Stimulated activated naive CD4-positive, alpha-beta T cell (primary cell): ENCODE measurements at places on chromosomes 11 and 22.

DNA sequence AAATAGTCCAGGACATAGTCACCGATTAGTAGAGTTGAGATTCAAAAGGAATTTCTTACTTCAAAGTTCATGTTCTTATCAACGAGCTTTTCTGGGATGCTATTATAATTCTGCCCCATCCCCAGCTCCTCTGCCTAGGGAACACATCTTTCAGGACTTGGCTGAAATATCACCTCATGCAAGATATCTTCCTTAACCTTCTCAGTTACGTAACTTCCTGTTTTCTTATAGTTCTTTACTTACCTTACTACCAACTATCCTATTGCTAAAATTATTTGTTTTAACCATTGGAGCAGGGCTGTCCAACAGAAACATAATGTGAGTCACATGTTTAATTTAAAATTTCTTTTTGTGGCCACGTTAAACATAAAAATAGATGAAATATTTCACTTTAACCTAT lies 2.3 kb downstream of the NARS2 start:
- DNase-seq = no peak

DNA sequence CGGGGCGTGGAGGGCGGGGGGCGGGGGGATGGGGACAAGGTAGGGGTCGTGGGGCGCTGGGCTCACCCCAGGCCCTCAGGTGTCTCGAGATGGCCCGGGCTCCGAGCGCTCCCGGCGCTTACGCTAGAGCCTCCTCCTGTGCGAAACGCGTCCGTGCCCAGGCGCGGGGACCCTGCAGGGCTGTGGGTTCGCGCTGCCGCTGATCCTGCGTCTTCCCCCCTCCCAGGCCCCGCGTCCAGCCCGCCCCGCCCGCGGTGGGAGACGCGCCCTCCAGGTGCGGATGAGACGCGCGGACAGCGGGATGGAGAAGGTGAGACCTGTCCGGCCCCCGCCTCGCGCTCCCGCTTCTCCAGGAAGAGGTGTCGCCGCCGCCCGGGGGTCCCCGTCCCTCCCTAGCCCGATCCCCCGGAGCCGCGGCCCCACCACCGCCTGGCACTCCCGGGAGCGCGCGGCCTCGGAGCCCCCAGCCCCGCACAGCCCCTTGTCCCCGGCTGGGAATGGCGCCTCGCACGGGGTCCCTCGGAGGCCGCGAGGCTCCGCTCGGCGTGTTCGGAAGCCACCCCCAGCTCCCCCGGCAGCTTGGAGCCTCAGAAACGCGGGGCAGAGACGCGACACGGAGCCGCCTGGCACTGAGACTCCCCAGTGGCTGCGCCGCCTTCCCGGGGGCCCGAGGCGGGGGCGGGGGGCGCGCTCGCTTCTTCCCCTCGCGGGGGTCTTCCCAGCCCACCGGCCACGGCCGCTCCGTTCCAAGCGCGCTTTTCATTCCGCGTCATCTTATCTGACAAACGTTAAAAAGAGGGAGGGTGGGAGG lies 27.6 kb upstream of the TOLLIP start:
- peak; percentile 59 for DNase-seq

- DNase-seq = no peak
Measured at GRCh38 chr22:28841111-28841510, 40.7 kb upstream of the XBP1 start.

GRCh38 chr11:84675396-84676025 lies 951.6 kb downstream of the DLG2 start:
- DNase-seq = no peak

GRCh38 chr11:118079491-118079890 lies 2.6 kb downstream of the TMPRSS4 start:
- DNase-seq = no peak

DNA sequence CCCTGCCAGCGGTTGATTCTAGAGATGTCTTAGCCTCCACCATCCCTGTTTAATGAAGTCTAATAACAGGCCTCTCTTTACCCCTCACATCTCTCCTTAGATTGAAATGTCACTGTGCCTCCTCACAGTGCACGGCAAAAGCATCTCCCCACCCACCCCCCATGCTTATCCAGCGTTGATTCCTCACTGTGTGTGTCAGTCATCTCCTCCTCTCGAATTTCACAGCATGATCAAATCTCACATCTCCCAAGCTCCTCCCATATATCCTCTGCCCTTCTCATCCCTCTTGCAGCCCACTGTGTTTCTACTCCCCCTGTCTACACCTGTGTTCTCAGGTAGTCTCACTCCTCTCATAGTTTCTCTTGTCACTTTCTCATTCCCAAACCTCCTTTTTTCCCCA lies 84.6 kb downstream of the DBX1 start:
- no peak for DNase-seq

- no peak for DNase-seq
Measured at GRCh38 chr22:38921120-38921519, 36.3 kb upstream of the APOBEC3A start.

GRCh38 chr11:32094923-32095322 lies 4.0 kb downstream of the RCN1 start:
- DNase-seq = no peak

DNA sequence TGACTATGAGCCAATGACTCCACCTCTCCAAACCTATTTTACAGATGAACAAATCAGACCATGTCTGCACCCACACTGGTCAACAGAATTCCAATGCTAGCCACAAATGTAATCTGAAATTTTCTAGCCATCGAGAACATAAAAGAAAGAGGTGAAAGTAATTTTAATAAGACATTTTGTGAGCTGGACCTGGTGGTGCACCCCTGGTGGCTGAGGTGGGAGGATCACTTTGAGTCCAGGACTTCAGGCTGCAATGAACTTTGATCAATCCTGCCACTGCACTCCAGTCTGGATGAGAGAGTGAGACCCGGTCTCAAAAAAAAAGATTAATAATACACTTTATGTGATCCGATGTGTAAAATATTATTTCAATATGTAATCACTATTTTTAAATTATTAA lies 9.4 kb upstream of the RNF185 start:
- DNase-seq = no peak

- no peak for DNase-seq
Measured at GRCh38 chr11:67165623-67166022, 46.6 kb downstream of the KDM2A start.

DNA sequence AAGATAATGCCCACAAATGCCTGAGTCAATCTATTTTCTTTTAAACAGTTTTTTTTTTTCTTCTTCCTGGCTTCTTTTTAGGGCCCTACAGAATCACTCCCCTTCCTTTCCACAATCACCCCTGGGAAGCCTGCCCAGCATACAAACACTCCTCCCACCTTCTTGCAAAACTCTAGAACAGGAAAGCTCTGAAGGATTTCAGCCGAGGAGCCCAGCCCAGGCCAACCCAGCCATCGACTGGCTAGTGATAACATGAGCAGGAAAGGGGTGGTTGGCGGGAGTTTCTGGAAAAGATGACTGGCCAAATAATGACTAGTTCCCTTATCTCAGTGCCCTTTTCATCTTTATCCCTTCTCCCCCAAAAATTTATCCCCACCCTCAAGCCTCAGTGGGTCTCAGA lies 68.2 kb downstream of the USP35 start:
- no peak for DNase-seq

GRCh38 chr22:40487663-40488249 lies 117.4 kb downstream of the SGSM3 start:
- no peak for DNase-seq

GRCh38 chr11:134751766-134752165 lies 339.7 kb upstream of the B3GAT1 start:
- DNase-seq = no peak

GRCh38 chr11:14813516-14813915 lies 78.5 kb downstream of the CYP2R1 start:
- no peak for DNase-seq

- DNase-seq = no peak
Measured at GRCh38 chr22:32469799-32470212, 4.8 kb upstream of the FBXO7 start.

DNA sequence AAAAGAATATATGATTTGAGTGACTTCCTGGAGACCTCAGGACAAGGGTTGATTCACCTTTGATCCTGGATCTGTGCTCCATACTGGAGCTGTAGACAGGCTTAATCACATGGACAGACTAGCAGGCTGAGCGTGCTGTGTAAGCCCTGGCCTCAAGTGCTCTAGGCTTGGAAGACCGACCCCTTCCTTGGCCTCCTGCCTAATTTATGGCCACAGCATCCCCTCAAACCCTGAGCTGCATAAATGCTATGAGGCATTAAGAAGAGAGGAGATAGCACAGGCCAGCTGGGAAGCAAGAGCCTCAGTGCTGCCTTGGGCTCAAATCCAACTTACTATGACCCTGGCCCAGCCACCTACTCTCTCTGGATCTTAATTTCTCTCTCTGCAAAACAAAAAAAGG lies 385.1 kb downstream of the BUD13 start:
- no peak for DNase-seq

- DNase-seq = no peak
Measured at GRCh38 chr11:20598492-20598891, 916 bp upstream of the SLC6A5 start.

GRCh38 chr11:45537614-45538013 lies 127.8 kb downstream of the CHST1 start:
- no peak for DNase-seq

DNA sequence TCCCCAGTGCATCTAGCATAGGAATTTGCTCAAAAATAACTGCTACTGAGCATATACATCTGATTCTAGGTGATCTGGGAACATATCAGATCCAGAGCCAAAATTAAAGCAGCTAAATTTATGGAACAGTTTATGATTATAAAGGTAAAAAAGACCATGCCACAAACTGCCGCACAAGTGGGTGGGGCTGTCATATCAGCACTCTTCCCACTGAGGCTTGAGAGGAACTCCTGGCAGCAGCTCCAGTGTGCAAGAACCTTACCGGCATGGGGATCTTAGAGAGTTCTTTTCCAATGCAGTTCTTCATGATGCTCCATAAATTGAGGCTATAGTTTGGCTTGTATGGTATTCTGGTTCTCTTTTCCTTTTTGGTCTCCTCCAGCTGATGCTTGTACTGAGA lies 15.3 kb downstream of the OSBP start:
- DNase-seq = no peak
